KG1 (cell line): ENCODE measurements at places on chromosomes 6 and 20.
A peak's percentile ranks its signal among the peaks of the same experiment; 100 is the strongest.

DNA sequence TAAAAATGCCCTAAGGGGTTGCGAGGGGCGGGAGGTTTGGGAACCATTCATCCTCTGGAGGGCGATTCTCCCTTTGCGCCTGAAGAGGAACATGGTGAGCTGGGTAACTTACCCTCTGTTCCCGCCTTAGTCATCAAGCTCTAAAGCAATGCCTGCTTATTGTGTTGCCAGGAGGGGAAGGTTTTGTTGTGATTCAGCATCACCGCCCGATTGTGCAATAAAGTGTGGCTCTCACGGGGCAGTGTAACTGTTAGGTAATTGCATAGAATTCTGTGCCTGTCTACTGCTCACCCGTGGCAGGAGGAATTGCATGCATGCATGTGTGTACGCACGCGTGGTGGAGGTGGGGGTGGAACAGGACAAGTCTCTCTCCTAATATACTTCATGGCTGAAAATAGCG is 95.5 kb upstream of the AGPAT4 start:
- DNase-seq: no peak

DNA sequence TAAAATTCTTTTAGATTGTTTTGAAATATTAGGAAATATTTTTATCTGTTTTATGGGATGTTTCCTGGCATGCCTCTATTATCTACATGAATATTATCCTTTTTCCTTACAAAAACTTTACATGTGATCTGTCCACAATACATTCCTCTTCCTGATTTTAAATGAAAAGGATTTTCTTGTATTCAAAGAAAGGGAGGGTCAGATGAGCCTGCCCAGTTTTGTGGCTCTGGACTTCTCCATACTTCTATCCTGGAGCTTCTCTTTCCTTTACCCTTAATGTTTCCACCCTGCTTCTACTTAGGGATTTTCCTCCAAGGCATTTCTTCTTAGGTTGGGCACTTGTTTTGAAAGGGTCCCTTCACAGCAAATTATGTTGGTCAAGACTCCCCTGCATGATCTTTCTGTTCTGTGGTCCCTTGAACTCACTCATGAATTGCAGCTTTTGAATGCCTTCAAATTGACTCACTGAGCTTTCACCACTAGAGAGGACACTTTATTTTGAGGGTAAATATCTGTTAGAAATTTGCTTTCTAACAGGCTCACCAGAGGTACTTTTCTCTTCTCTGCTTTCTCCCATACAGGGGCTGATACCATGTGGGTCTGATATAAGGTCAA is 104.9 kb downstream of the CENPW start:
- DNase-seq: no peak

DNA sequence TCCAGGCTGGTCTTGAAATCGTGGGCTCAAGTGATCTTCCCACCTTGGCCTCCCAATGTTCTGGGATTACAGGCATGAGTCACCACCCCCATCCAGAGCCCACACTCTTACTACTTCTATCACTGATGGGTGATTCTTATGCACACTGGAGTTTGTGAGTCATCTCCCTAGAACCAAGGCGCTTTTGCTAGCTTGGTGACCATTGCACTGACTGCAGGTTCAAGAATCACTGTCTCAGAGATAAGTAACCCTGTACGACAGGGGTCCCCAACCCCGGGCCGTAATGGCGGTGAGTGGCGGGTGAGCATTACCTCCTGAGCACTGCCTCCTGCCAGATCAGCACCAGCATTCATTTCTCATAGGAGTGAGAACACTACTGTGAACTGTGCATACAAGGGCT is 118.8 kb downstream of the MAP3K7 start:
- no peak for DNase-seq

DNA sequence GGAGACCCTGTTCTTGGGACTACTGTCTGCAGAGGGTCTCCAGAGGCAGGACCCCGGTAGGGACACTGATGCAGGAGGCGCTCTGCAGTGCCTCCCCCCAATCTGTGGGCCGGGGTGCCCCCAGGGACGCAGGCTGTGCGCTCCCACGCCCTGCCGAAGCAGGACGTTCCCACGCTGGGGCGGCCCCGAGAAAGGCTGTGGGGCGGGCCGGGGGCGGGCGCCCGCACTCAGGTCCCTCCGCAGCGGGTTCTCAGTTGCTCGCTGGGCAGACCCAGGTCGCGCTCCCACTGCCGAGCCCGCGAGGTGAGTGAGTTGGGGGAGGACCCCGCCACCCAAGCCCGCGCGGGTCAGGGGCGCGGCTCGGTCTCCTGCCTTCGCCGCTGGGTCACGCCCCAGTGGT is at the start of gene COX4I2:
Gene COX4I2 (plus strand): TSS at position 253 of the 400 bp plus-strand sequence. CDS start 1,106 bp downstream, outside the sequence.
- DNase-seq: no peak

DNA sequence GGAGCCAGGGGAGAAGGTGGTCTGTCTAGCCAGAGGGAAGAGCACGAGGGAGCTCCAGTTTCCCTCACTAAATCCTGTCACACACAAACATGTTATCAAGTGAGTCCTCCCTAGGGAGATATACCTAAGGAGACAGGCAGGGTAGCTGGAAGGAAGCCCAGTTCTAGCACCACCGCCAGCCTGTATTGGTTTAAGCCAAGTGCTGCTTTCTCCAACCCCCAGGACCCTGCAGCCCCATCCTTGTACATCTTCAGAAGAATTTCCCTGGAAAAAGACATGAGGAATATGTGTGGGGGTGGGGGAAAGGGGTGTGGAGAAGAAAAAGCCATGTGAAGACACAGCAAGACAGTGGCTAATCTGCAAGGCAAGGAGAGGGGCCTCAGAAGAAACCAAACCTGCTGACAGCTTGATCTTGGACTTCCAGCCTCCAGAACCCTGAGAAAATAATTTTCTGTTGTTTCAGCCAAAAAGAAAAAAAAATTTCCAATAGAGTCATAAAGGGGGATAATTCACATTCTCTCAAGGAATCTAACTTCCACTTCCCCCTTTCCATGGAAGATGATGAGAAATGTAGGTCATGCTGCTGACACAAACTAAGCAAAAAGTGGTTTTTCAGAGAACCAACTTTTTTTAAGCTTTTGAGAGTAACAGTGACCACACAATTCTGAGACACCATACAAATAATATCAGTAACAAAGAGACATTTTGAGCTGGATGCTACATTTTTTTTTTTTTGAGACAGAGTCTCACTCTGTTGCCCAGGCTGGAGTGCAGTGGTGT is 103.2 kb upstream of the PRDM1 start:
- DNase-seq: no peak

DNA sequence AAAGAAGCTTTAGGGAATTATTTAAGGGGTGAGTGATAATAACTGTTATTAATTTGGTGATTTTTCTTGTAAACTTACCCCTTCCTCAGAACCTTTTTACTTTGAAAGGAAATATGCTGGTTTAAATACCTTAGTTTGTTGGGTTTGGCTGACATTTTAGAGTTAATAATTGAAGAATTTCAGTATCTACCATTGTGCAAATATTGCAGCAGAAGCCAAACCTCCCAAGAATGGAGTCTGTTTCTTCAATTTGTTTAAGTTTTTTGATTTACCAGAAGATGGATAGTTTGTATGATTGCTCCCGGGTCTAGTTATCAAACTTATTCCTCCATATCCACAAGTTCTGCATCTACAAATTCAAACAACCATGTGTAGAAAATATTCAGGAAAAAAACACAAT is 77.1 kb downstream of the ATRN start:
- DNase-seq: no peak

- DNase-seq: no peak
These were observed 148.9 kb downstream of the BCAS1 start for GRCh38 chr20:53921443-53921973.

DNA sequence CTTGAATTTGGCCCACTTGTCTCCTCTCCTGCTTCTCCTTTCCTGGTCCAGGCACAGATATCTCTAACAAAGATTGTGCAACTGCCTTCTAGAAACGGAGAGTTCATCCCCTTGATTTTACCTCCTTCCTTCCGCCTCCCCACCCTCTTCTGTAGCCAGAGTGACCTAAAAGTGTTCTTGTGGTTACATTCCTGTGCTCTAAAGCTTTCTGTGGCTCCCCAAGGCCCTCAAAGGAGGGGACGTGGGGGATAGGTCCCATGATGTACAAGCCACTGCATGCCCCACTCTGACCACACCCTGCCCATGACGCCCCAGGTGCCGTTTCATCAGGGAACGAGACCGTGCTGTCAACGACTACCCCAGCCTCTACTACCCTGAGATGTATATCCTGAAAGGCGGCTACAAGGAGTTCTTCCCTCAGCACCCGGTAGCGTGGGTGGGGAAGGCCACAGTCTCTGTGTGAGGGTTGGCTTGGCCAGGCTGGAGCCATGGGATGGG is 8.2 kb downstream of the CDC25B start:
- DNase-seq: no peak

DNA sequence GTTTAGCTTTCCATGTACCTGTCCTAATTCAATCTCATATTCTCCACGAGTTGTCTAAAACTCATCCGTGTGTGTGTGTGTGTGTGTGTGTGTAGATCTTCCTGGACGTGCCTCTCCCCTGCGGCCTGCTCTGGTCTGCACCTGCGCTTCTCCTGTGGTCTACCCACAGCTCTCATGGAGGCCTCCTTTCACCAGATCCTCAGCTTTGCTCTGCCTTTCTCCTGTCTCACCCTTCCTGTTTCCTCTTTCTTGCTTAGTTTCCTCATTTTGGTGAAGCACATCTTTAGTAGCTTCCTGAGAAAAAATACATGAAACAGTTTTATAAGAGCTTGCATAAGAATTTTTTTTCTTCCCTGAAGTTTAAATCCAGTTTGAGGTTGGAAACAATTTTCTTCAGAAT is 18.1 kb downstream of the SLX4IP start:
- DNase-seq: peak; percentile 85

DNA sequence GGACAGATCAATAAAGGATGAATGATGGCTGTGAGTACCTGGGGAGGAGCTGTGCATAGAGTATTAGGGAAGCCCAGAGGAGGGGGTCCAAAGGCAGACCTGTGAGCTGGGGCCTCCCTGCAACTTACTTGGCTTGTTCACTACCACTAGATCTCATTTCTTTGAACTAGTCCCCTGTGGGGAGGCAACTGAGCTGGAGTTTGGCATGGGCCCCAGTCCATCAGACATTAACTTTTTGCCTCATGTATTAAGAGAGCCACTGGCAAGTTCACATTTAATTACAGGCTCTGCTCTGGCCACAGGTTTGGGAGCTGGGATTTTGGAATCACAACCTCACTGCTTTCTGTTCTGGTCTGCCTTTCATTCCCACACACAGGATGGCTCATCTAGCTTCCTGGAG is 254.1 kb downstream of the PRL start:
- DNase-seq: no peak

DNA sequence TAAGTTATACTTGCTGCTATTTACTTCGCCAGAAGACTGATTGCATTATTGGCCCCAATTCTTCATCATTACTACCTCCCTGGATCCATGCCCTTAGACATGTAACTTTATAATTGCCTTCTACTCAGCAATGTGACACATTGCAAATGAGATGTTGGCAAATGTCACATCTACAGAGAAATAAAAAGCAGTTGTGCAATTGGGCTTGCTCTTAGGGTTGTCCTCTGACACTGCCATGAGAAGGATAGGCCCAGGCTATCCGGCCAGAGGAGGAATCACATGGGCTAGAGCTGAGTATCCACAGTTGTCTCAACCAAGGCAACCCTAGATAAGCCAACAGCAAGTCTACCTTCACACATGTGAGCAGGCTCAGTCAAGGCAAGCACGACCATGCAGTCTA is 447.0 kb downstream of the PLCB1 start:
- DNase-seq: no peak

- no peak for DNase-seq
These were observed 50.2 kb downstream of the TRAM2 start for GRCh38 chr6:52526634-52527033.

DNA sequence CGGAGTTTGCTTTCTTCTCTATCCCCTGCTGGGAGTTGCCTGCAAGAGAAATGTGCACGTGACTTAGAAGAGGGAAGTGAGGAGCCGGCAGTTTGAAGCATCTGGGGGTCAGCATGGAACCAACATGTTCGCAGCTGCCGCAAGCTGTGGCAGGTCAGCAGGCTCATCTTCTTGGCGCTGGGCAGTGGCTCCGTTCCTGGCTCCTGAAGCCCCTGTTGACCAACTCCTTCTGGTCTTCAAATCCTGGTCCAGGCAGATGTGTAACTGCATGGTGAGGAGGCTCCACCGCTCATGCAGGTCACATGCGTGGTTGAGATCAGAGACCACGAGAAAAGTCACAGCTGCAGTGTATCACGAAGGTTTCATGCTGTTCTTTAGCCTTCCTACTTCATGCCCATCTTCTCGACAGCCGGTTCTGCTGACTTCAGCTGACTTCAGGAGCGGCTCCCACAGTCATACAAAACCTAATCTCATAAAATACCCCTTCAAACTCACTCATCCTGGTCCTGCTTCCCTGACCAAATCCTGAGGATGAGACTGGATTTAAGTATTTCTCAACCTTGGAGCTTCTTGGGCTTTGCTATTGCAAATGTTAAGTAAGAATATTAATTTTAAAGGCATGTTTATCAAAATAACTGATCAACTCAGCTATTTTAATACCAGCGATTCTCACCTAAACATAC is 44.9 kb upstream of the BCAS1 start:
- no peak for DNase-seq

DNA sequence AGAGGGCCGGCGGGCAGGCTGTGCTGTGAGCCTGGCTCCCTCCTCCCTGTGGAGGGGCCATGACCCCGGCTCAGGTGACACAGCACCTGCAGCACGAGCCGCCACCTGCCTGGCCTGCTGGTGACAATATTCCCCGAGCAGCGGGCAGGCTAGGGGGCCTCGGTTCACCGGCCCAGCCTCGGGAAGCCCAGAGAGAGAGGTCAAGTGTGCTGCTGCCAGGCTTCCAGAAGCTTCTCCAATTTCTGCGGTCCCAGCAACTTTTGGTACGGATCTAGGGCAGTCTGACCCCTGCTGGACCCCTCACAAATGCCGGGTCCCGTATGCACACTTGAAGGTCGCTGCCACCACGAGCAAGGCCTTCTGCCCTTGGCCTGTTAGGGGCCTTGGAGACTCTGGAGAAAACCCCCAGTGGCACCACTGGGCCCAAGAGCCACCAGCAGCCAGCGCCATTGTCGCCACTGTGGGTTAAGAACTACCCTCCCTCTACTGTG is 38.6 kb upstream of the NOL4L start:
- no peak for DNase-seq

- no peak for DNase-seq
These were observed 3.6 kb downstream of the FOXC1 start for GRCh38 chr6:1613346-1613687.

- DNase-seq: no peak
These were observed 4.4 kb upstream of the MUC21 start for GRCh38 chr6:30979141-30979540.

- no peak for DNase-seq
These were observed 541.7 kb upstream of the BTBD3 start for GRCh38 chr20:11375966-11376365.

- DNase-seq: no peak
These were observed 203.4 kb upstream of the RIN2 start for GRCh38 chr20:19554666-19555065.

GRCh38 chr6:91415031-91415605 is 828.2 kb upstream of the MAP3K7 start:
- no peak for DNase-seq

DNA sequence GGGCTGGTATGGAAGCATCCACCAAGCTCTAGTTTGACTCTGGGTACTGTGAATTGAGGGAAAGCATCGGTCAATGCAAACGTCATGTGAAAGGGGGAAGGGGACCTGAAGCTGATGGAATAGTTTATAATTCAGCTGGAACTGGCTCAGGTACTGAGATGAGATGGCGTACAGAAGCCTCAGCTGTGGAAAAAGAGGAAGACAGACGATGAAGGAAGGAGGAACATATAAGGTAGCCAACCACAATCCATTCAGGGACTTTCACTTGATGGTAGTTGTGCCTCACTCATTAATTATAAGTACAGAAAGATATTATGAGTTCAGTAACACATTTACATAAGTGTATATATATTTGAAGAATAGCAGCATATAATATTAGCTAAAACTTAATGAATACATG is 2.7 kb downstream of the CALHM5 start:
- no peak for DNase-seq

GRCh38 chr20:51495291-51495690 is 47.2 kb downstream of the NFATC2 start:
- no peak for DNase-seq
